ENCODE measurements at places on chromosomes 1 and 21.

GRCh38 chr1:219555806-219556205, 57.1 kb downstream of the ZC3H11B start:
- DNase-seq, result no peak

DNA sequence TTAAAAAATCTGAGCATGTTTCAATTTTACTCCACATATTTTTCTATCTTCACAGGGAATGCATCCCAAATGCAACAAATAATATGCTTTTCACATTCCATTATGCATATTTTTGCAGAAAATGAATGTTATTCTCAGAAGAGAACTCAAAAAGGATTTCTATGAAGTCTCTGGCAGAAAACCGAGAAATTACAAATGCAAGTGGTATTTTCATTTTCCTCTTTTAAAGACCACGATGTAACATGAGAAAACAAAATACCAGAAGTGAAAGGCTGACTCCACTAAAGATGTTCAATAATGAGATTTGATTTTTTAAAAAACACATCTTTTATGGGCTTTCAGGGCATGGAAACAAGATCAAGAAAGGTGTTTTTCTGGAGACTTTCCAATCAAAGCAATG, 5.0 kb upstream of the PDC start:
- no peak for DNase-seq

DNA sequence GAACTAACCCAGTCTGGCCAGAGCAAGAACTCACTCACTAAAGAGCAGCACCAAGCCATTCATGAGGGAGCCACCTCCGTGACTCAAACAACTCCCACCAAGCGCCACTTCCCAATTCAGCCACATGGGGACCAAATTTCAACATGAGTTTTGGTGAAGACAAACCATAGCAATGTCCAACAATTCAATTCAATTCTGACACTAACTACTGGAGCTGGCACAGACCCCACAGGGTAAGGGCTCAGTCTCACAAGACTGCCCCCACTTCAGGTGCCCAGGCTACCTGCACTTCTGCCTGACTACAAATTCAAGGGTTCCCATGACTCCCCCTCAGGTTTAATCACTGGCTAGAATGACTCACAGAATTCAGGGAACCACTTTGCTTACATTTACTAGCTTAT, 48.8 kb upstream of the RAP1A start:
- peak; percentile 37 for DNase-seq

GRCh38 chr1:76186554-76187170, 112.1 kb downstream of the ST6GALNAC3 start:
- DNase-seq, result no peak

DNA sequence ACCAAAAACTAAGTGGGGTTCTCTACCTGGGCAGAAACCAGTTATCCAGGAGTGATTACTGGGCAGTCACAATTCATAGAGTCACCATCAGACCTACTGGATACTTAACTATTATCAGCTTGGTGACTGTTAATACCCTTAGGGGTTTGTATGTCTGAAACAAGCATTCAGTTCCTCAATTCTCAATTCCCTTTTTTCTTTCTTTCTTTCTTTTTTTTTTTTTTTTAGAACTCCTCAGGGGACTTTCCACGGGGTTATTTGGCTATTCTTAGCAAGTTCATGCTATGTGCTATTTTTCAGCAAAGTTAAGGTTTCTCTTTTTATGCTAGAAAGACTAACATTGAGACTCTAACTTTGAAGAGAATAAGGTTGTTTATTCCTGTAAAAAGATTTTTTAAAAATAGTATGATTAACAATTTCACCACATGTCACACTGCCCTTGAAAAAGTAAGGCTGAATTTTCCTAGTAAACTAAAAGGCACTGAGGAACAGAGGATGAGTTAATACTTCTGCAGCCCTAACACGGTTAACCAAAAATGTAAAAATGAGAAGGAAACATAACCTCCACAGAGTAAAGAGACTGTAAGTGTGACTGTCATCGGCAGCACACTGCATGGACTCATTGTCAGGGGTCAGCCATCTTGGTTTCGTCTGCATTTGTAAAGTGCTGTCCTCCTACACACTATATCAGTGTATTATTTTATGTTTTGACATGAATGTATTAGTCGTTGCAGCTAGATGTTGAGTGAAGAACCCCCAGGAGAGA, 310.2 kb downstream of the NTNG1 start:
- no peak for DNase-seq

- DNase-seq, result no peak
Observed at GRCh38 chr1:50710099-50710498, 250.0 kb downstream of the FAF1 start.

DNA sequence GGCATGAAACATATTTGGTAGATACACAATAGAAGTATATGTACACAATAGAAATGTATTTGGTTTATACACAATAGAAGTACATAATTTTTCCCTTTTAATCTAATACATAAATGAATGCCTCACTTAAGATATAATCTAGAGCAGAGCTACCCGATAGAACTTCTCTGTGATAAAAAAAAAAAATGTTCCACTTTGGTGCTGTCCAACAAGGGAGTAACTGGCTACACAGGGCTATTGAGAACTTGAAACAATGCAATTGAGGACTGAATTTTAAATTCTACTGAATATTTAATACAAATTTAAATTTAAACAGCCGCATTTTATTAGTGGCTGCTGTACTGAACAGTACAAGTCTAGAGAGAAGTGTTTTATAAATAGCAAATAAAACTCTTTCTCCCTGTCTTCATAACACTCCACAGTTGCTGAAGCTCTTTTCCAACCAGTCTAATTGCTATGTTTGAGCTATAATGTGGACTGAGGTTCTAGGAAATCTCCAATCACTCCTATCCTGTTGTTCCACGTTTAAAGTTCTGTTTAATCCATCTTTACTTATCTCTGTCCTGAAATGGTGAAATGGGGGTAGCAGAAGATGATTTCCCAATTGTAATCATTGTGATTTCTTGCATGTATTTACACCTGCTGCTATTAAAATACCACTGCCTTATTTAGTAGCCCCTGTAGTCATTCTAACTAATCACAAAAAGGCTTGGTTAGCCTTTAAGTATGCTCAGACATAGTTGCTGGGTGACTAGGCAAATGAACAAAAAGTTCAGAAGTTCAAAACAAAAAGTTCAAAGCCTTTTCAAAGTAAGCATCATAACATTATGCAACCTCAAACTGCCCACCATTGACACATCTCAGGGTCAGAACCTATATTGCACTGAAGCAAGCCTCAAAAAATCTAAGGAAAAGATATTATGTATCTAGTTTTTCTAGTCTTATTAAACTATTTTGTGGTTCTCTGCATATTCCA, 192.3 kb upstream of the C1orf87 start:
- DNase-seq, result no peak

- peak; percentile 73 for DNase-seq
Observed at GRCh38 chr1:29256979-29257804, 20.9 kb downstream of the PTPRU start.

DNA sequence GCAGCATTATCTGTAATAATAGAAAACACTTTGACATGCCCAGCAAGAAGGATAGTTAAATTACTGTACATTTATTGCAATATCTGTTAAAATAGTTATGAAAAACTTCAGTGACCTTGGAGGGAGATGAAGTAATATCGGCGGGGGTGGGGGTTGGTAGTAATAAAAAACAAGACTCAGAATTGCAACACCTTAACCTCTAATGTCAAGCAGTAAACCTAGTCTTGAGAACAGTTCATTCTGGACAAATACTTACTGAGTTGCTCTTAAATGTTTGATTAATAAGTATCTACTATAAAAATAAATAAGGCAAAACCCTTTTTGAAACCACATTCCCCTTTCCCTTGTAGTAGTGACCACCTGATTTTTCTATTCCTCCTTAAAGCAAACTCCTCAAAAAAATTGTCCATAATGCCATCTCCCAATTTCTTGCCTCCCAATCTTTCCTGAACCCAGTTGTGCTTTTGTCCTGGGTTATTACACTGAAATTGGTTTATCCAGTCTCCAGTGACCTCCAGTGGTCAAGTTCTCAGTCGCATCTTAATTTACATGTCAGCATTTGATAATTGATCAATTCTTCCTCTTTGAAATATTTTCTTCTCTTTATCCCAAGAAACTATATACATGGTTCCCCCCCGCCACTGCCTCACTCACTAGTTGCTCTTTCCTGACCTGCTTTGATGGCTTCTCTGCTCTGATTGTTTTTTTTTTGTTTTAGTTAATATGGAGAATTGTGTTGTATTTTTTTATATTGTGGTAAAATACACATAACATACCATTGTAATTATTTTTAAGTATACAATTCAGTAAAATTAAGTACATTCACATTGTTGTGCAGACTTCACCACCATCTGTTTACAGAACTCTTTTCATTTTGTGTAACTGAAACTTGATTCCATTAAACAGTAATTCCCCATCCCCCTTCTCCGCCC, 36.8 kb downstream of the RAP1A start:
- no peak for DNase-seq

DNA sequence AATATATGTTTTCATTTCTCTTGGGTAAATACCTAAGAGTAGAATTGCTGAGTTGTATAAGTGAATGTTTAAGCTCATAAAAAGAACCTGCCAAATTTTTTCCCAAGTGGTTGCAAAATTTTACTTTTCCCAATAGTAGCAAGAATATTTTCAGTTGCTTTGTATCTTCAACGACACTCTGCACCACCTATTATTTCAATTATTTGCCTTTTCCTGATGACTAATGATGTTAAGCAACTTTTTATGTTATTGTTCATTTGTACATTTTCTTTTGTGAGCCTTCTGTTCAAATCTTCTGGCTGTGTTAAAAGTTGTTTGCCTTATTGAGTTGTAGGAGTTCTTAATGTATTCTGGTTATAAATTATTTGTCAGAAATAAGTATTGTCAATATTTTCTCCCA, 299.1 kb upstream of the NRIP1 start:
- no peak for DNase-seq

- DNase-seq, result no peak
Observed at GRCh38 chr1:236179634-236180033, 37.3 kb downstream of the GPR137B start.

DNA sequence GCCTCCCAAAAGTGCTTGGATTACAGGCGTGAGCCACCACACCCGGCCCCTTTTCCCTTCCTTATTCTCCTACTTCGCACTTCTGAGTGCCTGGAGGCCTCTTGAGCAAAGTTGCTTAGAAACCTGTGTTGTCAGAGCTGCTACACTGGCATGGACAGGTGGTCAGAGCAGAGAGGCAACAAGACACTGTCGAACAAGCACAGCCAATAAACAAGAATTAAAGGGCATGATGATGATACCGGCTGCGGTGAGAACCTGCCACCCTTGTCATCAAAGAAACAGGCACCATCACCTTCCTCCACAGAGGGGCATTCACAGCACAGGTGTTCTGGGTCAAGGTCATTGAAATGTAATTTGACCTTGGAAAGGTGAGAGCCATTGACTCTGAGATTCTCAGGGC, 23.3 kb downstream of the STUM start:
- no peak for DNase-seq

- no peak for DNase-seq
Observed at GRCh38 chr1:54413295-54413694, 7.1 kb upstream of the SSBP3 start.

DNA sequence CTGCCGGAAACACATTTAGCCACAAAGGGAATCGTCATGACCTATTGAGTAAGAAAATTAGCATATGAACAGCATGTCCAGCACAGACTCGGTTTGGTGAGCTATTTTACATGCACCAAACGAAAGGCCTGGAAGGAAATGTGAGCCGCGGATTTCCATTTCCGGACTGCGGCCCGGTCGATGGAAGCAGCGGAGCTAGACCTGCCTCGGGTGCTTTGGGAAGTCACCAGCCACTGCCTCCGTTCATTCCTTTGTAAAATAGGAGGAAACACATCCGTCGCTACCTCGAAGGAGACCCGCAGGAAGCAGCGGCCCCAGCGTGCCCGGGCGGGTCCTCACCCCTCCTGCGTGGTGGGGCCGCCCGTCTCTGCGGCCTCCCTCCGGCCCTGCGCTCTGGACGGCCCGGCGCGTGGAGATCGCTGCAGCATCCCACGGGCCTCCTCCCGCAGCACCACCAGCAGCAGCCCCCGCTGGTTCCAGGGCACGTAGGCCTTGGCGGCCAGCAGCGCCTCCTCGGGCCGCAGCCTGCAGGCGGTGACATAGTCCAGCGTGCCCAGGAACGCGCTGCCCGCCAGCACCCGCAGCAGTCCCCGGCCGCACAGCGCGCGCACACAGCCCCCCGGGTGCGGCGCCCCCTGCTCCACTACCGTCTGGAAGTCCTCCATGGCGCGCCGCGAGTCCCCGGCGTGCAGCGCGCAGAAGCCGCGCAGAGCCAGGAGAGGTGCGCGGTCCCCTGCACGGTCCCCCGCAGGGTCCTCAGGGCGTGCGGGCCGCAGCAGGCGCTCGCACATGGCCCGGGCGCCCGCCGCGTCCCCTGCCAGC, 12.1 kb downstream of the TTC34 start:
- DNase-seq, result no peak

- no peak for DNase-seq
Observed at GRCh38 chr1:6880951-6881690, 95.9 kb downstream of the CAMTA1 start.

DNA sequence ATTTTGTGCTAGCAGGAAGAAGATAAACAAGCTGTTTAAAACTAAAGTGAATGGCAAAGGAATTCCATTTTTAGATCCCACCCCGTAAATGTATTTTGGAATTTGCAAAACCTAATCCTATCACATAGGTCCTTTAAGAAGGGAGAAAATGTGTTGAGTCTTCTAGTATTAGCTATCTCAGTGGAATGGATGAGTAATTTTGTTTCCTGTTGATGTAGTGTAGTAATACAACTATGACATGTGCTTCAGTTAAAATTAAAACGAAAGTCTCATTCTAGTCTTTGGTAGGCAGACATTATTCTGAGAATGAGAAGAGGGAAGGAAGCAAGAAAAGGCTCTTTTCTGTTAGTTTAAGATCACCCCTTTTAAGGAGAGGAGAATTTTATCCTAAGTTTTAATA, 265.9 kb upstream of the C1orf105 start:
- no peak for DNase-seq

DNA sequence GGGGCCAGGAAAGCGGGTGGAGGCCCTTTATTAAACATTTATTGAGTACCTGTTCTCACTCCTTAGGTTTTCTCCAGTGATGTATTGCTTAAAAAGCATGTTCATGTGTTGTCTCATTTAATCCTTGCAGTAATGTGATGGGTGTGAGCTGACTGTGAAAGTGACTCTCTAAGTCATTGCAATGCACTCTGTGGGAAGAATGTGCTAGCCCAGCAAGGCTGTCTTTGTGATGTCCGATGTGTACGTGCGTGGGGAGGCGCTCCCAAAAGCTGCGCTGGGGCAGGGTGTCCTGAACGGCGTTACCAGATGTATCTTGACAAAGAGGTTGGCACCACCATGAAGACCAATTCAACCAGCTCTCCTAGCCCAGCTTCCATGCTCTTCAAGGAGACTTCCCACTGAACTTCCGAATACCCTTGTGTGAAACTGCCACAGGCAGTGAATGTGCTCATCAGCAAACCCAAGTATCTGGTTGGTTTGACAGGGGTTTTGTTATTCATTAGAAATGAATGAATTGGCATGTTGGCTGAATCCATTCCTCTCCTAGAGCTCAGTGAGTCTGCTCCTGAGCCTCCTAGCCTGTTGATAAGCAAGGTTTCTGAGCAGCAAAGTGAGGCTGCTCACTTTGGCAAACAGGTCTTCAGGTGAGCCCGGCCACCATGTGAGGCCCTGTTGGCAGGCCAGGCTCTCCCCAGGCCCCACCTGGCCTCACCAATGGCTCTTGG, 28.0 kb downstream of the NUAK2 start:
- DNase-seq, result no peak

GRCh38 chr21:46662765-46663500, 27.5 kb downstream of the PRMT2 start:
- no peak for DNase-seq

GRCh38 chr1:91765880-91766443, 120.0 kb downstream of the TGFBR3 start:
- no peak for DNase-seq
